ENCODE measurements at places on chromosomes 13 and 19.

DNA sequence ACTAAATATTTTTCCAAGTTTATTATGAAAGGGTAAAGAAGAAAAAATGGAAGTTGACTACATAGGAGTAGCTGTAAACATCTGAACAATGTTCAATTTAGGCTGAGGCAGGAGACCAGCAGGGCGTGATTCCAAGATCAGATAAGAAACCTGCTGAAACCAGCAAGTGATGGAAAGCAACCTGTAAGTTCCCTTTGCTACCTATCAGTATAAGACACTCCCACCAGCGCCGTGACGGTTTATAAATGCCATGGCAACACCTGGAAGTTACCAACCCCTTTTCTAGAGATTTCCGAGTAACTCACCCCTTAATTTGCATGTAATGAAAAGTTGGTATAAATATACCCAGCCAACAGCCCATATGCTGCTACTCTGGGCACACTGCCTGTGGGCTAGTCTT lies 1.1 kb upstream of the ZNF45 start:
- H3K4me1 ChIP-seq: no peaks in the 10 kb centered on the region
- H3K27me3 ChIP-seq: no peaks in the 10 kb centered on the region
- DNase-seq: no peak
- H3K36me3 ChIP-seq: no peaks in the 10 kb centered on the region

- no peaks in the 10 kb centered on the region for H3K4me1 ChIP-seq
- no peaks in the 10 kb centered on the region for H3K36me3 ChIP-seq
- peaks cover 16% of the 10 kb centered on the region for H3K27me3 ChIP-seq
- H3K4me3 ChIP-seq: no peak within 1 kb of the TSS
- DNase-seq: no peak
- H3K27ac ChIP-seq: no peak within 1 kb of the TSS
Measured at GRCh38 chr13:49220036-49220855, at the start of gene MLNR. TSS of gene MLNR (plus strand) at chr13:49220338. CDS start at chr13:49220338, 0 bp downstream.

GRCh38 chr19:6774821-6775707 lies 2.6 kb downstream of the VAV1 start:
- no peak for DNase-seq
- H3K27ac ChIP-seq: no peak overlapping the region
- H3K4me3 ChIP-seq: no peak overlapping the region
- H3K4me1 ChIP-seq: no peaks in the 10 kb centered on the region
- H3K27me3 ChIP-seq: no peaks in the 10 kb centered on the region

- peak overlapping the region; percentile 41 for H3K4me3 ChIP-seq
- H3K4me1 ChIP-seq: no peaks in the 10 kb centered on the region
- no peaks in the 10 kb centered on the region for H3K36me3 ChIP-seq
- DNase-seq: no peak
- no peaks in the 10 kb centered on the region for H3K27me3 ChIP-seq
- H3K27ac ChIP-seq: peak overlapping the region; percentile 84
Measured at GRCh38 chr19:46404753-46405468, 8.5 kb downstream of the CCDC8 start.

- no peaks in the 10 kb centered on the region for H3K36me3 ChIP-seq
- H3K4me3 ChIP-seq: no peak overlapping the region
- no peak for DNase-seq
- H3K27me3 ChIP-seq: no peaks in the 10 kb centered on the region
Measured at GRCh38 chr13:99805361-99805760, 166.2 kb downstream of the ZIC5 start.

DNA sequence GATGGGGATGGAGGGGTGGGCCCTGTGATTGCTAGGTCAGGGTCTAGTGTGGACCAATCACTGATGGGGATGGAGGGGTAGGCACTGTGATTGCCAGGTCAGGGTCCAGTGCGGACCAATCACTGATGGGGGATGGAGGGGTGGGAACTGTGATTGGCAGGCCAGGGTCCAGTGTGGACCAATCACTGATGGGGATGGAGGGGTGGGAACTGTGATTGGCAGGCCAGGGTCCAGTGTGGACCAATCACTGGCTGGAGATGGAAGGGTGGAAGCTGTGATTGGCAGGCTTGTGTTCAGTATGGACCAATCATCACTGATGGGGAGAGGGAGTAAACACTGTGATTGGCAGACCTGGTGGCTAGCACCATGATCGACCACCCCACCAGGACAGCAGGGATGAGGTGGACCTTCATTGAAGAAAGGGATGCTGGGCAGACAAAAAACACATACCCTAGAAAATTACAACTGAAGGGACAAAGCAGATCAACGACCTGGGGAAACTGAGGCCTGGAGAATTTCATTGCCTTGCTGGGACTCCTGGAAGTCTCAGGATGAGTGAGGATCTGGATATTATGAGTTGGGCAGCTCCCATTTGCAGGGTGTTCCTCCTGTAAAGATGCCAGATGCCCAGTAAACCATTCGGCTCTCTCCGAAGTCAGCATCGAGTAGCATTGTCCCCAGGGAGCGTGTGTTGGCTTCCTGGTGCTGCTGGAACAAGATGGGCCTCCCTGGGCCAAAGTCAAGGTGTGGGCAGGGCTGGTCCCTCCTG lies 15.5 kb downstream of the TMPRSS9 start:
- no peak for DNase-seq
- no peak overlapping the region for H3K27ac ChIP-seq
- no peaks in the 10 kb centered on the region for H3K4me1 ChIP-seq
- H3K27me3 ChIP-seq: no peaks in the 10 kb centered on the region
- no peak overlapping the region for H3K4me3 ChIP-seq

DNA sequence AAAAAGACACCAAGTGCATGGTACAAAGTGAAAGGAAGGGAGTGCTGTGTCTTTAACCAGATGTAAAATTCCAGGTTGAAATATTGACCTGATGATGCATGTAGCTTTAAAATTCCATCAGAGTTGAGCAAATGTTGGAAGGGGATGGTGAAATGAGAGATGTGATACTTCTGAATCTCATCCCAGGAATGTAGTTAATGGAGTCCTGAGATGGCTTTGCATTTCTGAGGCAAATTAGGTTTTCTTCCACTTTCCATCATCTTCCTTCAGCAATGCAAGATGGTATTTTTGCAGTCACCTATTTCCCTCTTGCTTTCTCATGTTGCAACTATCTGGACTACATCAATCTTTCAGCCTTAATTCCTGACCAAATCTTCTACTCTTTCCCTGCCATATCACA lies 194.1 kb upstream of the MIR17HG start:
- no peak overlapping the region for H3K4me3 ChIP-seq
- no peaks in the 10 kb centered on the region for H3K36me3 ChIP-seq
- no peaks in the 10 kb centered on the region for H3K4me1 ChIP-seq
- no peak for DNase-seq
